ENCODE measurements at places on chromosomes 7 and 10.

DNA sequence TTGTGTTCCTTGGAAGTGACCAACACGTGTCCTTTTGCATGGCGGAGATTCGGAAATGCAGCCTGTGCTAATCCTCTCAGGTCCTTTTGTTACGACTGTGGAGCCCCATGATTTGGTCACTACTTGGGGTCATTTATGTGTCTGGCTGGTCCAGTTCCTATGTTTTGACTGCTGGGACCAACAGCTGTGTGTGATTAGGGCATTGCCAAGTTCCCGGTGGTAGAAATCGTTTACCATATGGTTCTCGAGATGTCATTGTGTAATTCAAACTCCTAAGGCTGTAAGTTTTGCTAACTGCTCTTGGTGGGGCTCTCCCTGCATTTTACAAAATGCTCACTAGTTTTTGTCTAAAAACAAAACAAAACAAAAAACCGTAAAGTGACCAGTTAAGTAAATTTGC, 62.0 kb downstream of the CCNY start:
- H3K4me3 ChIP-seq, result no peak overlapping the region
- no peaks in the 10 kb centered on the region for H3K27me3 ChIP-seq
- no peaks in the 10 kb centered on the region for H3K36me3 ChIP-seq
- no peak for DNase-seq

- H3K27ac ChIP-seq, result no peak overlapping the region
- H3K4me1 ChIP-seq, result peaks cover 2% of the 10 kb centered on the region
- no peaks in the 10 kb centered on the region for H3K27me3 ChIP-seq
- H3K4me3 ChIP-seq, result no peak overlapping the region
- DNase-seq, result no peak
Observed at GRCh38 chr10:76119515-76119914, 688.1 kb downstream of the LRMDA start.

- DNase-seq, result no peak
- no peak overlapping the region for H3K4me3 ChIP-seq
- no peaks in the 10 kb centered on the region for H3K4me1 ChIP-seq
- H3K27me3 ChIP-seq, result no peaks in the 10 kb centered on the region
- no peak overlapping the region for H3K27ac ChIP-seq
Observed at GRCh38 chr10:26464632-26465280, 26.6 kb downstream of the APBB1IP start.

- H3K27me3 ChIP-seq, result no peaks in the 10 kb centered on the region
- no peaks in the 10 kb centered on the region for H3K4me1 ChIP-seq
- no peak overlapping the region for H3K27ac ChIP-seq
- H3K36me3 ChIP-seq, result no peaks in the 10 kb centered on the region
Observed at GRCh38 chr7:157434231-157434630, 97.4 kb downstream of the DNAJB6 start.

DNA sequence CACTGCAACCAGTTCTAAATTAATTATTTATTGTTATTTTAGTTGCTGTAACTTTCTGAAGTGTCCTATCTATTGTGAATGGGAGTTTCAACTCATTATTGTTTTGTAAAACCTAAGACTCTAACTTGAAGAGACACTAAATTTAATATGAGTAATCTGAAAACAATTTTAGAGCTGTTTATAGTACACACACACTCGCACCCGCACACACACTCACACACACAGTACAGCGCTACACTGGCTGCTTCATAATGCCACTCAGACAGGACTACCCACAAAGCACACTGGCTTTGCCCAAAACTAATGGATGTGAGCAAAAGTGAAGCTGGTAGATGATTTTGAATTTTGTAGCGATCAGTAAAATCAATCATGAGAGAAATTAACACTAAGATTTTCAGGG, 238.9 kb upstream of the ETV1 start:
- H3K27me3 ChIP-seq, result no peaks in the 10 kb centered on the region
- no peaks in the 10 kb centered on the region for H3K36me3 ChIP-seq
- no peak for DNase-seq
- no peaks in the 10 kb centered on the region for H3K4me1 ChIP-seq

- H3K27ac ChIP-seq, result no peak overlapping the region
- H3K4me3 ChIP-seq, result no peak overlapping the region
- DNase-seq, result no peak
- H3K27me3 ChIP-seq, result no peaks in the 10 kb centered on the region
Observed at GRCh38 chr7:90239050-90239449, 5.9 kb upstream of the CFAP69 start.

DNA sequence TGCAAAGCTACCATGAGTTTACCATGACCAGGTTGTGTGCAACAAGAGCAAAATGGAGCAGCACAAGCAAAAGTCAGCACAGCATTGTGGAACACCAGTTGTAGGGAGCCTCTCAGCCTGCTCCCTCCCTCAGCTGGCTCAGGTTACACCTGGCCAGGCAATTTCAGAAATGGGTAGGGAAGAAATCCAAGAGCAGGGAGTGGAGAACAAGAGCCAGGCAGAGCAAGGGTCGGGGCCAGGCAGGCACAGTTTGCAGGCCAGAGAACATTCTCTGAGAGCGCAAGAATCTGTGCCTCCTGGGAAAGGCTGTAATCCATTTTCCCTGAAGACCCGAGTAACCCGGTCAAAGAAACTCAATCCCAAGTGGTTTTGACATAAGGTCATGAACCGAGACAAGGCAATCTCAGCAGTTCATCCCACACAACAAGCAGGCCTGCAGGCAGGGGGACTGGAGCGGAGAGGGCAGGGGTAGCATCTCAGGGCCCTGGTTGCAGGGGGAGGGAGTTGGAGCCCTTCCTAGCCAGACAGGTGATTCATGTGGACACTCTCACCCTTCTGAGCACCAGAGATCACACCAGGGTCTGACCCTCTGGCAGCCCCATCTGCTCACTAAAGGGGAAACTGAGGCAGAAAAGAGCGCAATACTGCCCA, 258.4 kb downstream of the PLXNA4 start:
- no peak overlapping the region for H3K27ac ChIP-seq
- H3K4me3 ChIP-seq, result no peak overlapping the region
- no peaks in the 10 kb centered on the region for H3K36me3 ChIP-seq
- DNase-seq, result no peak

- DNase-seq, result no peak
- no peaks in the 10 kb centered on the region for H3K36me3 ChIP-seq
- no peaks in the 10 kb centered on the region for H3K4me1 ChIP-seq
- no peaks in the 10 kb centered on the region for H3K27me3 ChIP-seq
Observed at GRCh38 chr7:14207138-14207537, 217.7 kb upstream of the ETV1 start.

DNA sequence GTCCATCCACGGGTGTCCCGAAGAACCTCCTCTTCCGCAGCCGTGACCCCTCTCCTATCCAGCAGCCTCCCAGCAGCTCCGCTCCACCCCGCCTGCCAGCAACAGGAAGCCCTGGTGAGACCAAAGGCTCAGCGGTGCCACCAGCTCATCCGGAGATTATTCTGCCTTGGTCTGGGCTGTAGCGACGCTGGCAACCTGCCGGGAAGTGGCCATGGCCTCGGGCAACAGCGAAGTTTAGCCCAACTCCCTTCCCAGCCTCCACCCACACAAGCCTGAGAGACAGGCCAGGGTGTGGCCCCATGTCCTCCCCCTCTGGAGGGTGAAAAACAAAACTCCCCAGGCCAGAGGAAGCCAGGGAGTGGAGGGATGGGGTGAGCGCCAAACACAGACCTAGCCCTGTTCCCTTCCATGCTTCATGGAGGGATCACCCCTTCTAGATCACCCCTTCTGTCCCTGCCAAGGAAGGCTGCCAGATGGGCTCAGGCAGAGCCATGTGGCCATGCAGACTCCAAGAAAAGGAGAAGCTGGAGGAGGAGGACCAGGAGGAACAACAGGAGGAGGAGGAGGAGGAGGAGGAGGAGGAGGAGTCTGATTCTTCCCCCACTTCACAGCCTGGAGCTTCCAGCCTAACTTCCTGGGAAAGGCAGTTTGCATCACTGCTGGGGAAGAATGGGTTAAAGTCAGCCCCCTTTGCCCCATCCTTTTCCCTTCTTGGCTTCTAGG, 918 bp downstream of the CALHM2 start:
- peaks cover 3% of the 10 kb centered on the region for H3K36me3 ChIP-seq
- H3K27me3 ChIP-seq, result no peaks in the 10 kb centered on the region
- no peaks in the 10 kb centered on the region for H3K4me1 ChIP-seq
- H3K4me3 ChIP-seq, result peak overlapping the region; percentile 86
- peak overlapping the region; percentile 72 for H3K27ac ChIP-seq

Data from aorta (tissue), 5 donors.